ENCODE measurements at places on chromosomes 7 and 10. TPM values are rescaled to one million over a fixed set of nuclear protein-coding genes. Genes with fewer than 3 reads are reported as not detected.
A peak's percentile ranks its signal among the peaks of the same experiment; 100 is the strongest.

HOXA5 gene
- 4.9 TPM for total RNA-seq

CLDN12 gene
- total RNA-seq, result 38.4 TPM

PNLIPRP3 gene
- total RNA-seq, result not detected

PNLIP gene
- not detected for total RNA-seq

OR2A42 gene
- not detected for total RNA-seq

ICA1 gene
- total RNA-seq, result 34.2 TPM

AP5Z1 gene
- 64.7 TPM for total RNA-seq

- H3K27me3 ChIP-seq, result no peaks in the 10 kb centered on the region
- H3K27ac ChIP-seq, result no peak overlapping the region
- DNase-seq, result no peak
- peaks cover 6% of the 10 kb centered on the region for H3K4me1 ChIP-seq
- no peak overlapping the region for H3K4me3 ChIP-seq
Measured at GRCh38 chr10:60957667-60958221, 13.8 kb upstream of the RHOBTB1 start.

GRCh38 chr7:106010866-106011265, 47.8 kb downstream of the CDHR3 start:
- H3K4me3 ChIP-seq, result no peak overlapping the region
- H3K27me3 ChIP-seq, result no peaks in the 10 kb centered on the region
- peaks cover 8% of the 10 kb centered on the region for H3K4me1 ChIP-seq
- DNase-seq, result no peak

- peaks cover 47% of the 10 kb centered on the region for H3K4me1 ChIP-seq
- H3K27me3 ChIP-seq, result no peaks in the 10 kb centered on the region
- no peaks in the 10 kb centered on the region for H3K36me3 ChIP-seq
- DNase-seq, result no peak
Measured at GRCh38 chr10:121928528-121928884, 675 bp upstream of the ATE1 start.

DNA sequence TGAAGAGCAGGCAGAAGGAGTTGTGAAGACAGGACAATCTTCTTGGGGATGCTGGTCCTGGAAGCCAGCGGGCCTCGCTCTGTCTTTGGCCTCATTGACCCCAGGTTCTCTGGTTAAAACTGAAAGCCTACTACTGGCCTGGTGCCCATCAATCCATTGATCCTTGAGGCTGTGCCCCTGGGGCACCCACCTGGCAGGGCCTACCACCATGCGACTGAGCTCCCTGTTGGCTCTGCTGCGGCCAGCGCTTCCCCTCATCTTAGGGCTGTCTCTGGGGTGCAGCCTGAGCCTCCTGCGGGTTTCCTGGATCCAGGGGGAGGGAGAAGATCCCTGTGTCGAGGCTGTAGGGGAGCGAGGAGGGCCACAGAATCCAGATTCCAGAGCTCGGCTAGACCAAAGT, 1.5 kb downstream of the CHPF2 start:
- H3K4me1 ChIP-seq, result peaks cover 9% of the 10 kb centered on the region
- no peak for DNase-seq
- H3K27me3 ChIP-seq, result no peaks in the 10 kb centered on the region

DNA sequence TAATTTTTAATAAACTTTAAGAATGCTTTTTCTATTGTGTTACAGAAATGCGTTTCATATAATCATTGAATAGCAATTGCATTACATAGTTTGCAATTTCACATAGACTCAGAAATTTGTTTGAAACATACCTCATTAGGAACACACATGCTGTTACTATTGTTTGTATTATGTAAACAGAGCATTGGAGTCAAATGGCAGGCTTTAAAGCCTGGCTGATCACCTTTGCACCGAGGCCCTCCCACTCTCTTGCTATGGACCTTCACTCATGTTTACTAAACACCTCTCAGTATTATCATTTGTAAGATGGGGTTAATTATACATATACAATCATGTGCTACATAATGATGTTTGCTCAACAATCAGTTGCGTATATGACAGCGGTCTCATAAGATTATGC, 203.6 kb upstream of the NPSR1 start:
- H3K36me3 ChIP-seq, result no peaks in the 10 kb centered on the region
- no peaks in the 10 kb centered on the region for H3K4me1 ChIP-seq
- H3K4me3 ChIP-seq, result no peak overlapping the region
- H3K27me3 ChIP-seq, result no peaks in the 10 kb centered on the region
- no peak overlapping the region for H3K27ac ChIP-seq
- no peak for DNase-seq

DNA sequence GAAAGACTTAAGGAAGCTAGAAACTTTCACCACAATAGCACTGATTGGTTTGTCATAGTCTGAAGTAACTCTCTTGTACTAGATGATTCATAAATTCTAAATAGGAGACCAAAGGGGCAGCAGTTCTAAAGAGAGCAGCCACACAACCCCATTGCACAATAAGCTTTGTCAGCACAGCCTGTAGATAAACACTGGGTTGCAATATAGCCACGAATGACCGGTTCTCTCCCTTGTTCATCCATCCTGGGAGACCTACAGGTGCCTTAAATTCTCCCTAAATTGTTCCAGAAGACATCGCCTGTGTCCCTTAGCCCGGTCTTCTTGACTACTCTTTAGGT, 167.0 kb downstream of the SNX13 start:
- H3K27ac ChIP-seq, result no peak overlapping the region
- no peaks in the 10 kb centered on the region for H3K27me3 ChIP-seq
- DNase-seq, result no peak
- H3K4me3 ChIP-seq, result no peak overlapping the region
- no peaks in the 10 kb centered on the region for H3K36me3 ChIP-seq

DNA sequence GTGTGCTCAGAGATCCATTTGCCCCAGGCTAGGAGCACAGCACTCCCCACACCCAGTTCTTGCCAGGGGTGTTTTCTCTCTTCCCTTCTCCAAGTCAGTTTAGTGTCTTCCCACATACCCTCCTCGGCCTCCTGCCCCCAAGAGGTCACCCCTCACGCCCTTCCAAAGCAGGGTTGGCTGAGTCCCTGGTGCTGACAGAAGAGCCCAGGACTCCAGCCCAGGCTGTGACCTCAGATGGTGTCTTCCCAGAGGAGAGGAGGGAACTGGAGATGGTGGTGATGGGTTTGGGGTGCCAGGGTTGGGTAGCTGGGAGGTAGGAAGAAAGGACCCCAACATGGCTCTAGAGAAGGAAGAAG, 19.8 kb downstream of the ZNF775 start:
- H3K4me3 ChIP-seq, result no peak overlapping the region
- H3K27ac ChIP-seq, result no peak overlapping the region
- no peak for DNase-seq
- no peaks in the 10 kb centered on the region for H3K27me3 ChIP-seq
- peaks cover 35% of the 10 kb centered on the region for H3K4me1 ChIP-seq

DNA sequence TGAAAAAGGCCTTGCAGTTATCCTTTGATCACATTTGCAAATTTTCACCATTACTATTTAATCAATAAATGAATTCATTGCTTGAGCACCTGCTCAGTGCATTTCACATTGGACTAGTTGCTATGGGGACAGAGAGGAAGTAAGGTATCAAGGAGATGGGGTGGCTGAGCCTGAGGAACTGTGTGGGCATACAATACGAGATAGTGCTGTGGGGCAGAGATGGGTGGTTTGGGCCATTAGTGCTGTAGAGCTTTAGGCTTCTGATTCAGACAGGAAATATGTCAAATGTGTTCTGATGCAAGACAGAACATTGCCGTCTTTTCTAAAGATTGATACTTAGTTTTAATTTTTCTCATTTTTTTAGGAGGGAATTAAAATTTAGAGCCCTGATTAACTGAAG, 13.2 kb downstream of the ITGB8 start:
- no peak overlapping the region for H3K4me3 ChIP-seq
- H3K36me3 ChIP-seq, result no peaks in the 10 kb centered on the region
- H3K27ac ChIP-seq, result no peak overlapping the region
- no peaks in the 10 kb centered on the region for H3K4me1 ChIP-seq

DNA sequence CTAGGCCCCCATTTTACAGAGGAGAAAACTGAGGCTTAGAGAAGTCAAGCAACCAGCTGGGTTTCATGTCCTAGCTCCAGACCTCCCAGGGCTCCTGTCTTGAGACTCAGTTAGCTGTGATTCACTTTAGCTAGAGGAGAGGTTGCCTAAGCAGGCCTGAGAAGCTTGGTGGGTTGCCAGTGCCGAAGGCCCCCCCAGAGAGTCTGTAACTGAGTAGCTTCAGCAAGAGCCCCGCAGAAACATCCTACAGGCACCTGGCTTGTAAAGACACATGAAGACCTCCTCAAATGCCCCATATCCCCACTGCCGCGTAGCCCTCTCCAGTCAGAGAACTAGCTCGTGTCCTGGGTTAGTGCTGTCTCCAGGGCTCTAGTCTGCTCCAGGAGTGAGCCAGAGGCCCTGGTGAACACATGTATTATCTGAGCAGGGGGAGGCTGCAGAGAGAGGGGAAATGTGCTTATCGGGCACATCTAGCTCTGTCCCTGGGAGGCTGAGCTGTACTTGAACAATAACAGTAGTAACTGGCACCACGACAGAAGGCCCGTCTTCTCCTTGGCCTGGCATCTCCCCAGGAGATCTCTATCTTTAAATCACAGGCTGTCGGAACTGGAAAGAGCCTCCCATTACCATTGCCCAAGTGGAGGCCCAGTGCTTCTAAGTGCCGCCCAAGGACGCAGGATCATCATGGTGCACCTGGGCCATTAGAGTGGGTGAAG, 28.9 kb downstream of the UNC5B start:
- peaks cover 40% of the 10 kb centered on the region for H3K4me1 ChIP-seq
- no peak overlapping the region for H3K4me3 ChIP-seq
- H3K27ac ChIP-seq, result no peak overlapping the region
- DNase-seq, result no peak
- no peaks in the 10 kb centered on the region for H3K27me3 ChIP-seq

DNA sequence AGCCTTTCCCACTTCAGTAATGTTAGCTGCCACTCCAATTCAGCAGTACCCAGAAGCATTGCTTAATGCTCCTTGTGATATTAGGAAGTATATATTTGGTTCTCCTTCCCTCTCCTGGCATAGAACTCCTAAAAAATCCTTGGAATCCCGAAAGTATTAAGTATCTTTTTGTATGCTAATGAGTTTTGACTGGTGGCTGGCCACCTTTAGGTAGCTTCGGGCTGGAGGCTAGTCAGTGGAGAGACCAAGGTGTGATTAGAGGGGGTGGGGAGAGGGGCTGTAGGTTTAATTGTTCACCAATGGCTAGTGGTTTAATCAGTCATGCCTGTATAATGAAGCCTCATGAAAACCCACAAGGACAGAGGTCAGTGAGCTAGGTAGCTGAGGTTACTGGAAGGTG, 12.2 kb downstream of the COMTD1 start:
- H3K27me3 ChIP-seq, result no peaks in the 10 kb centered on the region
- peaks cover 2% of the 10 kb centered on the region for H3K36me3 ChIP-seq
- no peak for DNase-seq
- no peak overlapping the region for H3K4me3 ChIP-seq

DNA sequence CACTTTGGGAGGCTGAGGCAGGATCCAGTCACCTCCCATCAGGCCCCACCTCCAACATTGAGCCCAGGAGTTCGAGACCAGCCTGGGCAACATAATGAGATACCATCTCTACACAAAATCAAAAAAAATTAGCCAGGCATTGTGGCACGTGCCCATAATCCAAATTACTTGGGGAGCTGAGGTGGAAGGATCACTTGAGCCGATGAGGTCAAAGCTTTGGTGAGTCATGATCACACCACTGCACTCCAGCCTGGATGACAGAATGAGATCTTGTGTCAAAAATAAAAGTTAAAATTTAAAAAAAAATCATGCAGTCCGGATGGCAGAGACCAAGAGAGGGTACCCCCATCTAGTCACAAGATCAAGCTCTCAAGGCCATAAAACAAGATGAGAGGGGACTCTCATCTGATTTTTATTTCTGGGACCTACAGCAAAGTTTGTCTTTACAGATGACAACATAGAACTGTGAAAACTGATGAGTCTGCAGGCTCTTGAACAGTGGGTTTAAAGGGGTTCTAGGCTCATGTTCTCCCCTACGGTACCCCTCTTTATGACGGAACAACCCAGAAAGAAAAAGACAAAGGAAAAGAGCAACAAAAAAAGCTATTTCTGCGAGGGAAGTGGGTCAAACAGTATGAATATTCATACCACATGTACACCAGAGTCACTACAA, 28.9 kb upstream of the CREB3L2 start:
- peaks cover 32% of the 10 kb centered on the region for H3K4me1 ChIP-seq
- no peak for DNase-seq
- H3K4me3 ChIP-seq, result no peak overlapping the region
- no peaks in the 10 kb centered on the region for H3K27me3 ChIP-seq
- peak overlapping the region; percentile 72 for H3K27ac ChIP-seq

DNA sequence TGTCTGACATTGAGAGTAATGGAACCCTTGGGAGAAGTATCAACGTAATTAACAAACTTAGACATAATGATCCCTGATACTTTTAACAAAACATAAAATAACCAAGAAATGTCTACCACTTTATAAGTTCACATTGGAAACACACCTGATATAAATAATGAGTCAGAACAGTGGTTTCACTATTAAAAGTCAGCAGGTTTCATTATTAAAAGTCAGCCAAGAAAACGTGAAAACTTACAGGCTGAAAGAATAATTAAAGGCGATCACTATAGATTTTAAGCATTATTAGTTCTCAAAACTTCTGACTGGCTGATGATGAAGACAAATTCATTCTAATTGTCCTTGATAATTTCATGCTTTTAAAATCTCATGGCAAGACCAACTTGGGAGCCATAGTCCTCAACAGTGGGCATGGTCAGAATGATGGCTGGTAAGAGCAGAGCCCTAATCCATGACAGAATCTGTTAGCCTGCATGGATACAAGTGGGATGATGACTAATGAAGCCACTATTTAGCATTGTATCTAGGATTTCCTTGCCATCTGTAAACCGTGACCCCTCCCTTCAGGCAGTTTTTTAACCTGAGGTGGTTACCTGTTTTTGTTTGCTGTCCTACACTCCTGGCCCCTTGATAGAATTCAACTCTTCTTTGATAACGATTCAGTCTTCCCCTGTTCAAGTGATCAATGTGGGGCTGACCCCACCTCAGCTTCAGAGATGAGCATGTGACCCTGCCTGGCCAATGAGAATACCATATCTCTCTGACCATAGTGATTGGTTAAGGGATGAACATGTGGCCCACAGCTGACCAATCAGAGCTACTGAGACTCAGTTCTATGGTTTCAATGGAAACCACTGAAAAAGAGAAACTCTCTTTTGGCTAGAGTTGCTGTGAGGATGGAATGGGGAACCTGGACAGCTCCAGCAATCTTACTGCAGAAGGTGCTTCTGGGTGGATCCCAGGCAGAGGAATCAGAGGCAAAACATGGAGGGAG, 151.0 kb downstream of the PLPP4 start:
- no peaks in the 10 kb centered on the region for H3K36me3 ChIP-seq
- no peaks in the 10 kb centered on the region for H3K27me3 ChIP-seq
- DNase-seq, result no peak
- no peak overlapping the region for H3K27ac ChIP-seq
- no peaks in the 10 kb centered on the region for H3K4me1 ChIP-seq
- H3K4me3 ChIP-seq, result no peak overlapping the region

GRCh38 chr7:91789086-91789485, 91.4 kb downstream of the MTERF1 start:
- H3K27ac ChIP-seq, result no peak overlapping the region
- no peaks in the 10 kb centered on the region for H3K4me1 ChIP-seq
- DNase-seq, result no peak
- no peaks in the 10 kb centered on the region for H3K27me3 ChIP-seq
